ENCODE measurements at places on chromosomes 7 and 10.
A peak's percentile ranks its signal among the peaks of the same experiment; 100 is the strongest.

- DNase-seq = no peak
Measured at GRCh38 chr10:120016906-120017305, 124.4 kb downstream of the SEC23IP start.

- no peak for DNase-seq
Measured at GRCh38 chr10:110711382-110711781, 67.2 kb downstream of the RBM20 start.

DNA sequence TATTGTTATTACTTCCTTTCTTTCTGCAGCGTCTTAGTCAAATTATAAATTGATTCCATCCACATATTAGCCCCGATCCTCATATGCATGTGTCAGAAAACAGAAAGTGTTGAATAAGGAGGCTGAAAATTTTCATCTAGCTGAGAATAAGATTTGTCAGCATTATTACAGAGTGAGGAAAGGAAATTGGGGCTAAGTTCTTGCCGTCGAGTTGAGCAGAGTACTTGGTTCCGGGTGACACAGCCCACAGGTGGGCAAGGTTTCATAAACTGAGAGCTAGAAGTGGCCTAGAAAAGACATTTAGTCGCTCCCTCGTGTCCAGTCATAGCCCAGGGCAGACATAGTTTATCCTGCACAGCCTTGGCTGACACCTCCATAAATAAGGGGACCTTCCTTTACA is 461.7 kb upstream of the GALNT17 start:
- DNase-seq = no peak

DNA sequence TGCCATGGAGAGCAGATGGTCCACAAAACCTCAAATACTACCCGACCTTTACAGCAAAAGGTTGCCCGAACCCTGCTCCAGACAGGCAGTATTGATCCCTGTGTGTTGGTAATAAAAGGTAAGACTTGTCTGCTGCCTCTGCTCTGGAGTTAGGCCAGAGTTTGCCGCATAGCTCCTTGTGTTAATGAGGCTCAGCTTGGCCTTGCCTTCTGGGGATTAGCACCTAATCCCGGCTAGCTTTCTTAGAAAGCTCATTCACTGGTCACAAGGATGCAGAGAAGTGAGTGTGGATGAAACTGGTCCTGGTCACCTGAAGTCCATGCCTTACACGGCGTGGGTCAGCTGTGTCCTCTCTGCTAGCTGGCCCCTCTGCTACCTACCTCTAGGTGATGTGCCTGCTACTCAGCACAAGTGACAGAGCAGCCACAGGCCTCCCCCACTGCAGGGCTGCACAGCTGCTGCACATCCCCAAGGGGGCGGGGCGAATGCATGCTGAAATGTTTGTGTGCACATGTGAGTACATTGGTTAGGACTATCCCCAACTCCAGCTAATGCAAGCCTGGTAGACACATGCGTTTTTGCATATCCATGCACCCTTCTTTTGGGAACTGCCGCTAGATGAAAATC is 31.7 kb upstream of the SYPL1 start:
- DNase-seq = no peak

GRCh38 chr10:4831091-4831490 is 5.1 kb downstream of the AKR1E2 start:
- DNase-seq = no peak

GRCh38 chr7:127771707-127772106 is 119.7 kb downstream of the SND1 start:
- DNase-seq = no peak

GRCh38 chr7:123432601-123433000 is 101.8 kb downstream of the IQUB start:
- DNase-seq = no peak

DNA sequence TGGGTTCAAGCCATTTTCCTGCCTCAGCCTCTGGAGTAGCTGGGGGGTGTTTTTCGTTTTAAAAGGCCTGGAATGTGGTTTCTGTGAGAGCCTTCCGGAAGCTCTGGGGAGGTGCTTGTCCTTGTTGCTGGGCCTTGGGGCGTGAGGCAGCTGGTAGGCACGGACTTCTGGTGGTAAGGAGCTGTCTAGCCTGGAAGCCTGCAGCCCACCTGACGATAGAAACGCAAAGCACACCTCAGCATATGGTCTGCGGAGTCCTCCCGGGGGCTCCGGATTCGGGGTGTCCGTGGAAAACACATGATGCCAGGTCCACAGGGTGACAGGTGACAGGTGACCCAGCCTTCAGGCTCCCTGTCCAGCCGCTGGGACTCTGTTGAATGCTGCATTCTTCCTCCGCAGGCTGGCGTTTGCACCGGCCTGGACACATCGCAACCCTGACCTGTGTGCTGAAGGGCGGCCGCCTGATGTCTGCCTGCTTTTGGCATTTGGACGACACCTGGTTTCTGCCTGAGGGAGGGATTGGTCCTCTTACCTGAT is 37.3 kb downstream of the INPP5A start:
- peak; percentile 43 for DNase-seq

- DNase-seq = no peak
Measured at GRCh38 chr10:48473704-48474103, 131.2 kb downstream of the ARHGAP22 start.

GRCh38 chr7:80165177-80165576 is 30.5 kb downstream of the GNAI1 start:
- DNase-seq = no peak

- no peak for DNase-seq
Measured at GRCh38 chr7:28613262-28613661, 200.9 kb downstream of the CREB5 start.

GRCh38 chr10:94349327-94349726 is 13.4 kb downstream of the NOC3L start:
- DNase-seq = no peak

GRCh38 chr10:35421553-35422178 is 85.4 kb downstream of the CCNY start:
- DNase-seq = no peak

DNA sequence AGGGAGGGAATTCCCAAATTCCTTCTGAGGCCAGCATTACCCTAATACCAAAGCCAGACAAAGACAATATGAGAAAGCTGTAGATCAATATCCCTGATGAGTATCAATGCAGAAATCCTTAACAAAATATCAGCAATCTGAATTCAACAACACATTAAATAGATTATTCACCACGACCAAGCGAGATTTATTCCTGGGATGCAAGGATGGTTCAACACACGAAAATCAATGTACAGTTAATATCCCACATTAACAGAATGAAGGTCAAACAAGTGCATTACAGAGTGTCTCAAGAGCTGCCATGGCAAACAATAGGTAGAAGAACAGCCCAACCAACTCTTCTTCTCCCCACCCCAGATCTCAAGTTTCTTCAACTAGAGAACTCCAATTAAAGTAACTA is 6.1 kb downstream of the ECD start:
- no peak for DNase-seq

- DNase-seq = no peak
Measured at GRCh38 chr10:65845916-65846315, 1079.9 kb upstream of the LRRTM3 start.

DNA sequence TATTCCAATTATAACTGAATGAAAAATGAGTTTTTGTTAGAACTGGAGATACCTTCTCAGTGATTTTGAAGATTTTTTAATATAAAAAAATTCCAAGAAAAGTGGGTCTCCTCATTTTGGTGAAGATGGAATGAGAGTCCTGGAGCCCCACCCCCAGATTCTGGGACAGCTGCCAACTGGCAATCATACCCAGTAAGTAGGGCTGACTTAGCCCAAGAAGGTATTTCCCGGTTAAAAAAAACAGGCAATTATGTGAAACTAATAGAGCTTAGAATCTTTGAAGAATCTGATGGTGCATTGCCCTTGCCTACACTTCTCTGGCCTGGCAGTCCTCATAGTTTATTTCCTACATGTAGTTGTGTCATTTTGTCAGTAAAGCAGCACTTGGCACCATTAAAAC is 52.8 kb upstream of the VWDE start:
- DNase-seq = no peak

GRCh38 chr10:85642082-85642420 is 724.5 kb downstream of the GRID1 start:
- no peak for DNase-seq

- DNase-seq = no peak
Measured at GRCh38 chr7:72038022-72038732, 374.0 kb downstream of the CALN1 start.

- no peak for DNase-seq
Measured at GRCh38 chr7:134419875-134420274, 39.0 kb downstream of the AKR1B1 start.

DNA sequence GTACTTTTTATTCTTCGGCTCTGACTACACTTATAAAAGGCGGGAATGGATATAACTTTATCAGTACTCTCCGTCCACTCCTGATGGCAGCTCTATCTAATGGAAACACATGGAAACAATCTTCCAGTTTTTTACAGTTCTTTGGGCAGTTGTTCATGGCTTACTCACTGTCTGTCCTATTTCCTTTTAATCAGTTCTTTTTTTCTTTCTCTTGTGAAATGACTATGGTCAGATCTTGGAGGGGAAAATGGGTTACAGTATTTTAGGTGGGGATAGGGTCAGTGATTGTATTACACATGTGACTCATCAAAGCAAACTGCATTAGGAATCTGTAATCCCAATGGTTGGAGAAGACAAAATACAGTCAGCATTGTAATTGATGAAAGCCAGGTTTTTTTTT is 112.4 kb downstream of the BICC1 start:
- no peak for DNase-seq

DNA sequence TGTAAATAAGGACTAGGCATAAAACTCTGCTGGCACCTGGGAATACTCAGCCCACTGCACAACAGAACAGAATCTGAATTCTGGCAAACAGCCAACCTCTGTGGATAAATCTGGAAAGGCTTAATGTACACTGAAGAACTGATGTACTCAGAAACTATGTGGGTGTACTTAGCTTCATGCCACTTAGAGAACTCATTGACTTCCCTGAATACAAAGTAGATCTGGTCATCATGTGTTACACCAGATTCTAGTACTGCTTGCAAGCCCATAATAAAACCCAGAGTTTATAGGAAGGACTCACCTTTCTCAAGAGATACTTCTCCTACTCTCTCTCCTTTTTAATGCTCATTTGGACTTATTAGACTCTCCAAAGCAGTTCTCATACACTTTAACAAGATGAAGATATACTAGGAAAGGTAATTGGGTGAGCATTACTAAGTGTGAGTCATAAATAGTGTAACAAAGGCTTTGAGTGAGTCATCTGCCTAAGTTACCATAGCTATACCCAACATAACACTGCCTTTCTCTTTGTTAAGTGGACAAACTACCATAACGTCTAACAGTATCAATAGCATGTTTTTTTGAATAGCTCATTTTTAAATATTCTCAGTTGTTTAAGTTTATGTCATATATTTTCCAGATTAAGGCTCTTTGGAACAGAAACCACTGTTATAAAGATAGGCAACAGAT is 309.1 kb downstream of the MDFIC start:
- DNase-seq = peak; percentile 14

- DNase-seq = no peak
Measured at GRCh38 chr7:46080595-46081159, 159.6 kb upstream of the IGFBP3 start.

DNA sequence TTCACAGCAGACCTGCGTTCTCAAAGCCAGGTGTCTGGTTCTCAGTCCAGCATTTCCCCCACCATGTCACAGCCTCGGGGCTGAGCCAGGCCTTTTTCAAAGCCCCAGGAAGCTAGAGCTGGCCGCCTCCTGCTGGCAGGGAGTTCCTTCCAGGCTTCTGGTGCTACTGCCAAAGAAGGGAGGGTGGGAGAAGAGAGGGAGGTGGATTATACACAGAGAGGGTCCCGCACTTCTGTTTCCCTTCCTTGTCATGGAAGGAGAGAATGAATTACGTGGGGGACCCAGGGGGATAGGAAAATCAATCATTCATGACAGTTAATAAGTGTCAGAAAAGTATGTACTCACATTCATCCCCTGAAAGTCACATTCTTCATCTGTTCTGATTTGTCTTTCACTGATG is 600 bp upstream of the LGI1 start:
- DNase-seq = no peak

GRCh38 chr10:26792758-26793495 is 67.8 kb downstream of the ABI1 start:
- no peak for DNase-seq

- DNase-seq = no peak
Measured at GRCh38 chr7:135707570-135707966, 20.4 kb downstream of the SLC13A4 start.

DNA sequence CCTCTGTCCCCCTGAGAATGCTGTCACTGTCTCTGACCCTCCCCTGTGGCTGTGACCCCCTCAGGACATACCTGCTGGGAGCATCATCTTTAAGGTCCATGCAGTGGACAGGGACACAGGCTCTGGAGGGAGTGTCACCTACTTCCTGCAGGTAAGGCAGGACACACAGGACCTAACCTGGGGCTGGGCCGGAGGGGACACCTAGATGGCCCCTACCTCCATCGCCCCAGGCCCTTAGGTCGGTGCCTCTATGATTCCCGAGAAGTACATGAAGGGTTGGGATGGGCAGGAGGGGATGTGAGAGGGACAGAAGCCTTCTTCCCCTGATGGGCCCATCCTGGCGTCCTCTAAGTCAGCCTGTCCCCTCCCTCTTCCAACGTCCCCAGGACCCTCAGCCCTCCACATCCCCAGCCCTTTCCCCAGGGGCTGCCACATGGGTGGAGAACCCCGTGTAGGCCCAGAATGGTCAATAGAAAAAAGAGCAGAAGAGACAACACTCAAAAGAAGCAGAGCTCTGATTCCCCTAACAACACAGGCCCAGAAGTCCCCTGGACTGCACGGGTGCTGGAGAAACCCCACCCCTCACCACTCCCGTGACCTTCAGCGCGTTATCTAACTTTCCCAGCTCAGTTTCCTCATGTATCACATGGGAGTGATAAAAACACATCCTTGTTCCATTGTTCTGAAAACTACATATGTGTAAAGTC is 6.4 kb downstream of the CDHR1 start:
- DNase-seq = no peak

- no peak for DNase-seq
Measured at GRCh38 chr10:114271779-114272167, 32.7 kb downstream of the VWA2 start.

GRCh38 chr10:81251457-81252115 is 623.4 kb upstream of the NRG3 start:
- DNase-seq = no peak

- DNase-seq = no peak
Measured at GRCh38 chr10:122328676-122329075, 45.8 kb upstream of the PLEKHA1 start.

GRCh38 chr7:16129431-16130110 is 291.8 kb downstream of the CRPPA start:
- DNase-seq = no peak

- DNase-seq = no peak
Measured at GRCh38 chr10:30537586-30537985, 92.0 kb downstream of the LYZL2 start.

DNA sequence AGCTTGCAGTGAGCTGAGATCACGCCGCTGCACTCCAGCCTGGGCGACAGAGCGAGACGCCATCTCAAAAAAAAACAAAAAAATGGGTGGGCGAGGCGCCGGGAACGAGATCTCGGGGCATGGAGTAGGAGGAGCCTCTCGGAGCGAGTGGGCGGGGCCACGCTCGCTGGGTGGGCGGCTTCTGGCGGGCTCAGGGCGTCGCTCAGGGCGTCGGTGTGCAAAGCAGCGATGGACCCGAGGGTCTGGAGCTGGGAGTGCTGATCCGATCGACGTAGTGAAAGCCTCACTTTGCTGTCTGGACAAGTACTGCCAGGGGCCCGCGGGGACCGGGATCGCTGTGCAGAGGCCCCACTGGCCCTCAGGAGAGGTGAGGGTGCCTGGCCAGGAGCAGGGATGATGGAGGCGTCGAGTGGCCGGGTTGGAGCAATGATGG is 22.6 kb upstream of the AMZ1 start:
- no peak for DNase-seq
